Pancreas (tissue), 10 donors: ENCODE measurements at places on chromosomes 12 and 14. TPM values are rescaled to one million over a fixed set of nuclear protein-coding genes. Genes with fewer than 3 reads are reported as not detected.

The CFAP54 gene
- 0.14 TPM for total RNA-seq

DNA sequence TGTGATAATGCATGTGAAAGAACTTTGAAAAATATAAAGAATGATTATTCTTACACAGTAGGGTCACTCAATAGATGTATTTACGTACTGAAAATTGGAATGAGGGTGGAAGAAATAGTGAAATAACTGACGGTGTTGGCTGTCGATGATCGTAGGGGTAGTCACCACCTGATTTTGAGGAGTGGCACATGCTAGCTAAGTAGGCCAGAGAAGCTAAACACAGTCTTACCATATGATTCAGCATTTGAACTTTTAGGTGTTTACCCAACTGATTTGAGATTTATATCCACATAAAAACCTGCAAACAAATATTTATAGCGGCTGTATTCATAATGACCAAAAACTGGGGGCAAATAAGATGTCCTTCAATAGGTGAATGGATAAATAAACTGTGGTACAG lies 47.6 kb upstream of the HIF1A start:
- no peak for DNase-seq

The PRKD1 gene
- 4.4 TPM for total RNA-seq

GRCh38 chr12:52651726-52652261 lies at the start of gene KRT2:
TSS of gene KRT2 (minus strand) at chr12:52652211. CDS start at chr12:52652142, 69 bp downstream.
- DNase-seq, result no peak

- DNase-seq, result no peak
Observed at GRCh38 chr12:111785651-111786050, 18.9 kb downstream of the ALDH2 start.

DNA sequence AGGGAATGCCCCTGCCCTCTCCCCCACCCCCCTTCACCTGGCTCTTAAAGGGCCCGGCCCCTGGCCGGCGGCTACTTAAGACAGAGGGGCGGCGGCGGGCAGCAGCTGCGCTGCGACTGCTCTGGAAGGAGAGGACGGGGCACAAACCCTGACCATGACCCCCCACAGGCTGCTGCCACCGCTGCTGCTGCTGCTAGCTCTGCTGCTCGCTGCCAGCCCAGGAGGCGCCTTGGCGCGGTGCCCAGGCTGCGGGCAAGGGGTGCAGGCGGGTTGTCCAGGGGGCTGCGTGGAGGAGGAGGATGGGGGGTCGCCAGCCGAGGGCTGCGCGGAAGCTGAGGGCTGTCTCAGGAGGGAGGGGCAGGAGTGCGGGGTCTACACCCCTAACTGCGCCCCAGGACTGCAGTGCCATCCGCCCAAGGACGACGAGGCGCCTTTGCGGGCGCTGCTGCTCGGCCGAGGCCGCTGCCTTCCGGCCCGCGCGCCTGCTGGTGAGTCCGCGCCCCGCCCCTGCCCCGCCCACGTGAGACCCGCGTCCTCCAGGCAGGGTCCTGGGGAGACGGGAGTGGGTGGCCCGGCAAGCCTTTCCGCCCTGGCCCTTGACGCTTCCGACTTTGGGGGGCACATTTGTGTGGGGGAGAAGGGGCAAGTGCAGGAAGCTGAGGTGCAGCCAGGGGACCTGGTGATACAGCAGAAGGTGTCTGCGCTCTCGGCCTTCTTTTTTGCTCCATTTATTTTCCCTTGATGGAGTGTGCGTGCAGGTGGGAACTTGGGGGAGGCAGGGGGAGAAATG lies at the start of gene IGFBP6:
Gene IGFBP6, plus strand, starts transcription at position 104 of the 790 bp plus-strand sequence. Its CDS starts 51 bp downstream, at position 155.
- DNase-seq, result peak; percentile 62

GRCh38 chr12:42178101-42178500 lies 33.4 kb upstream of the GXYLT1 start:
- DNase-seq, result no peak

DNA sequence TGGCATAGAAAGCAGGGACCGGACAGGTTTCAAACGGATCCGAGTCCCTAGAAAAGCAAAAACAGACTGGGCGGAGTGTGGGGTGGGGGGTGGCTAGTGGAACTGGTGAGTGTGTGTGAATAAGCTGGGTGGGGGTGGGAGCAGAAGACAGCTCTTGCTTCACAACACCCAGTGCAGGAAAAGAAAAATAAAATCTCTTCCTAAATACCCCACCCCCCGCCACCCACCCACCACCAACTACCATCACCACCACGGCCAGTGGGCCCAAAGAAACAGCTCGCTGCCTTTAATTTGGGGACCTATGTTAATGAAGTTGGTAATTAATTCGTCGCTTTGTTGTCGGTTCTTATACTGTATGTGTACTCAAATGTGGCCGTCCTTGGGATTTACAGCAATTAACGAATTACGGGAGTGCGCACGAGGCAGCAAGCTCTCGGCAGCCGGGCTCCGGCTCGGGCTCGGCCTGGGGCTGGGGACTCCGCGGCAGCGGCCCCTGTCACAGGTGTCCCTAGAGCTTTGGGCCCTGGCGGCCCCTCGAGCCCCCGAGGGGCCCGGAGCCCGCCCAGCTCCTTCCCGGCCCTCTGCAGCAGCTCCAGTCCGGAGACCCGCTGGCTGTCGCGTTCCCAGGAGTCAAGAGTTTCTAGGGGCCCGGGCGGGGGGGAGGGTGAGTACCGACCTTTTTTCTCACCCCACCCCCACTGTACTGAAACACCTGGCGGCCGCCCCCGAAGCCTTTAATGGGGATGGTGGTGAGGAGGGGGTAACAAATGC lies 1.5 kb upstream of the OTX2 start:
- no peak for DNase-seq

The TAS2R19 gene
- total RNA-seq, result 1.6 TPM

DNA sequence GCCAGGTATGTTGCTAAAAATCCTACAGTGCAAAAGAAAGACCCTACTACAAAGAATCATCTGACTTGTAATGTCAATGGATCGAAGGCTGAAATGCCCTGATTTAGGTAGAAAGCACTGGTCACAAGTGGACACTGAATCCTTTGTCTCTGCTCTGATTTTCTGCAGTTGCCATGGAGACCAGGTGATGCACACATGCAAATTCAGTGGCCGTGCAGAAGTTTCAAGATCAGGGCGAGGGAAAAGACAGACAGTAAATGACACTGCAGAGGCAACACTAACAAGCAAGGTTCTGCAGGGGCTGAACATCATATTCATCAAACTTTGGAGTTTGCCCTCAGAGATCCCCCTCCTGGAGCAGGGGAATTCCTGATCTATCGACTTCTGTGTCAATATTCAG lies 370.3 kb upstream of the TMEM132C start:
- no peak for DNase-seq

The SMAGP gene
- total RNA-seq, result 8.0 TPM
